ENCODE measurements at places on chromosomes 4 and X.

DNA sequence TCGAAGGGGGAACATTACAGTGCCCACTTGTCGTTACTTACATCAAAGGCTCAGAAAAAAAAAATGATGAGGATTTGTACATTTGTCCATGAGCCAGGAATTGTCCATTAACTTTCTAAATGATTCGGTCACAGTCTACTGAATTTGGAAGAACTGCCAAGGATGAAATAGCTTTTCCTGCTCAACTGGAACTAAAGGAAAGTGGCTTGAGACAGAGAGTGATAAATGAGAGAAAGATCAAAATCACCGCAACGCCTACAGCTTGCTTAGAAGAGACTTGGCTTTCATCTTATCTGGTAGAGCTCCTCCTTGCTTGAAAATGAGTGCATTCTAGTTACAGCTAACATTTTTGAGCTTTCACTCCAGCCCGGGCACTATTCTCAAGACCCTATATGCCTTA lies 55.5 kb upstream of the ADGRG2 start:
- no peak for DNase-seq

DNA sequence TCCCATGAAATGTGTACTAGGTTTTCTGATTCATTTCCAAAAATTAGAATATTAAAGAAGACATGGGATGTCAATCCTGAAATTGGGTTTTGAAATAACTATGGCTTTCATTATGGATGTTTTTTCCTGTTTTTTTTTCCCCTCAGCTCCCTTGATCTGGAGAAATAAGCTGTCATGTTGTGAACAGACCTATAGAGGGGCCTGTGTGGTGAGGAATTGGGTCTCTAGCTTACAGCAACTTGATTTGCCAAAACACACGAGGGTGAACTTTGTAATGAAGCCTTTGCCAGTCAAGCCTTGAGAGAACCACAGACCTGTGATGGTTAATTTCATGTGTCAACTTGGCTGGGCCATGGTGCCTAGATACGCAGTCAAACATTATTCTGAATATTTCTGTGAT lies 2413.6 kb downstream of the PCDH7 start:
- DNase-seq: peak; percentile 42

DNA sequence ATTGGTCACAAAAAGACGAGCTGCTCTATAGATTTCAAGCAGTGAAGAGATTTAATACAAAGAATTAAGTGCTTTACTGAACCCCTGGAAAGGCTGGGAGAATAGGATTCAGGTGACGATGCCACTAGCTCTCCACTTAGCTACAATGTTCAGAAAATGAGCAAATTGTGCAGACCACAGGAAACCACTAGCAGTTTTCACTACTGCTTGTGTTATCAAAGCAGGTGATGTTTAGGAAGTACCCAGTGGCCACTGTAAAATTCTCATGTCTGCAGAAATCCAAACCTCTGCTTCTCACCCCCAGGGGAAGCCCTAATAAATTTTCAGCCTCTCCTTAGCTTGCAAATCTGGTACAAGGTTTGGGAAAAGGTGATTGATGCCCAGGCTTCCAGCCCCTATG lies 165.1 kb downstream of the IL1RAPL1 start:
- DNase-seq: no peak

- no peak for DNase-seq
These were observed 43.6 kb downstream of the RTL9 start for GRCh38 chrX:110402091-110402849.

DNA sequence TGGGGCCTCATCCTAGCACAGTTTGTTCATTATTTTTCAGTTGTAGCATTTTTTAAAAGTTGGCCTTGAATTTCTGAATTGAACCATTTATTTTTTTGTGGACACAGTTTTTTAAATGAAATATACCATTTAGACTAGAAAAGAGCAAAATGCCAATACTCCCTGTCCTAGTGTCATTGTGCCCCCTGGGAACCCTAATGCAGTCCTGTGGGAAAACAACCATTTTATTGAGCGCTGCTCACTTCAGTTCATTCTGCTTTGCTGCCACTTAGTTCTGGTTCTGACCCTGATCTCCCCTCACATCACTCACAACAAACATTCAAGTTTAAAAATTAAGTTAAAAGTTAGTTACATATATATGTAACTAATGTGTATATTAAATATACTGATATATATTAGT lies 5.4 kb downstream of the NFKB1 start:
- DNase-seq: no peak

DNA sequence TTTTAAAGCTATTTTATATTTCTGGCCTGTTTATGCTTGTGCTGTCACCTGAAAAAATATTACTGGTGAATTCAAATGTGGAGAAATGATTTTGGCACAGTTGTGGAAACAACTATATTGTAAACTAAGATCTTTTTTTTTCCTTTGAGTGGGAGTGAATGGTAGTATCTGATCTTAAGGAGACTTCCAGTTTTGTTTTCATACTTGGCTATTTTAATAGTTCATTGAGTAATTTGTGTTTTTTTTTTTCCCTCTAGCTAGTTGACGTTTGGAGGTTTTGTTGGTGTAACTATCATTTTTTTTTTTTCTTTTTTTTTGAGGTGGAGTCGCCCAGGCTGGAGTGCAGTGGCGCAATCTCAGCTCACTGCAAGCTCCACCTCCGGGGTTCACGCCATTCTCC lies 10.5 kb downstream of the STAG2 start:
- no peak for DNase-seq

DNA sequence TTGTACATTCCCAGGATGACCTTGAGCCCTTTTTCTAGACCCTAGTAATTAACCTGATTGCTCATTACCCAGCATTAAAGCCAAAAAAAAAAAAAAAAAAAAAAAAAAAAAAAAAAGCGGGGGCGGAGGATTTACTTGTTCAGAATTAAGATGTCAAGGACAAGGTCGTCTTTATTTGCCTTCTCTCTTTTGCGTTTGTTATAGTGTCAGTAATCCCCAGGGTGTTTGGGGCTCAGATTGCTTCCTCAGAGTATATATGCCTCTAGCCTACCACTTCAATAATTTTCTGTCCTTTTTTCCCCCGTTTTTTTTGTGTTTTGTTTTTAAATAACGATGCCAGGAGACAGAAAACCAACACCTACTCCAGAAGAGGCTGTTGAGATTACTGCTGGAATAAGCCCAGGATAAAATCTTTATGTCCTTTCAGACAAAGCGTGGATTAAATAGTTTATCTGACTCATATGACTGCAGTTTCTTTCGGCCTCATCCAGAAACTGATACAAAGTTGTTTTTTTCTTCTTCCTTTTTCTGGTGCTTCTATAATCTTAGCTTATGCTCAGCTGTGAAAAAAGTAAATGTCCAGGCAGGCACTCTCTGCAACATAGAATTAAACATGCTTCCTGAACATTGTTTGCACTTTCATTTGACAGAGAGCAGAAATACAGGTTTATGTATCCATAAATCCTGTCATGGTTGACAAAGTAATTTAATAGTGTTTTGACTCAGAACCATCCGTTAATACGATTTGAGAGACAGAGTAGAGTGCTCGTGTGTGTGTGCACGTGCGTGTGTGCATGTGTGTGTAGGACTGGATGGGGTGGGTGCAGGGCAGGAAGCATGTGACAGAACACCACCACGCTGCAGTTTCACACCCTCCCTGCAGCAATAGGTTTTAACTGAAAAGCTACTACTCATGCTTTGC lies 138.6 kb downstream of the AFF1 start:
- DNase-seq: no peak

- DNase-seq: no peak
These were observed 16.2 kb upstream of the S100G start for GRCh38 chrX:16633754-16634153.

DNA sequence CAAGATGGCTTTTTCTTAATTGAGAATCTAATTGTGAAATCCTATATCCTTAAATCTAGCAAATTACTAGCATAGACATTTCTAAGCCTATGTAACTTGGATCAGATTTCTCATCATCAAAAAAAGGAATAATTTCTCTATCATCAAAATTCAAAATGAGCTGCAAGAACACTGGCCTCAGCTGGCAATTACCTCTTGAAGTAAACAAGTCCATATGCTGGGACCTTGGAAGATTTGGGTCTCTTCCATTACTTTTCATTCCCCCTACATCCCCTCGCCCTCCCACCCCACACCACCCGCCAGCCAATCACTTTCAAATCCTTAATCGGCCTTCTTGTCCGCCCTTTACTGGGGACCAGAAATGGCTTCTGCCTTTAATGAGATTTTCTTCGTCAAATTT lies 23.3 kb upstream of the MBTPS2 start:
- no peak for DNase-seq

All from endodermal cell (in vitro differentiated cells).